ENCODE measurements at places on chromosomes 11 and 22. TPM values are rescaled to one million over a fixed set of nuclear protein-coding genes. Genes with fewer than 3 reads are reported as not detected.

DNA sequence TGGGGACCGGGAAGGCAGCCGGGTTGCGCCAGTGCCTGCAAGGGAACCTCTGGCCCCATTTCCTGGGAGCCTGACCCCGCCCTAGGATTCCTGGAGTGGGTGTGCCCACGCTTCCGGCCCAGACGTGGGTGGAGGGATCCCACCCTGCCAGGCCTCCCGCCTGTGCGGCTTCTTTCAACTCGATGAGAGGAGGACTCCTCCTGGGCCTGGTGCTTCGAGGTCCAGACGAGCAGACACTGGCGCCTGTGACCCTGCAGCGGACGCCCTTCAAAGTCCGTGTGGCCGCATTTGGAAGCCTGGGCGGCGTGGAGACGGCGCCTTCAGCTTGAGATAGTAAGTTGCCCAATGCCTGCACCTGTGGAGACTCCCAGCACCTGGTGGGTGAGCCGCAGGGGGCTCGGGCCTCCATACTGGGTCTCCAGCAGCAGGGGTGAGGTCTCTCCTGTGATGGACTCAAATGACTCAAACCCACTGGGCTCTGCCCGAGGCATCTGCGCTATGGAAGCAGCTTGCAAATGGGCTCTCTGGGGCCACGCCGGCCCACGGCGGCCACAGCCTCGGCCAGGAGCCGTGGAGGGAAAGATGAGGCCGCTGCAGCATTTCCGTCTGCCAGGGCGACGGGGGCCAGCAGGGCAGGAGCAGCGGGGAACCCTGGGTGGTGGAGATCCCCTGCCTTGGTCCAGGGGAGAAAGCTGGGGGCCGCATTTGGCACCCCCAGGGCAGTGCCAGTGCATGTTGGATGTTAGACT is 64.3 kb upstream of the PPARA start:
- DNase-seq = peak; percentile 88

- no peak for DNase-seq
Observed at GRCh38 chr22:50317178-50317577, 9.6 kb downstream of the DENND6B start.

GRCh38 chr22:50696799-50697561 is 24.4 kb downstream of the SHANK3 start:
- DNase-seq = no peak

DNA sequence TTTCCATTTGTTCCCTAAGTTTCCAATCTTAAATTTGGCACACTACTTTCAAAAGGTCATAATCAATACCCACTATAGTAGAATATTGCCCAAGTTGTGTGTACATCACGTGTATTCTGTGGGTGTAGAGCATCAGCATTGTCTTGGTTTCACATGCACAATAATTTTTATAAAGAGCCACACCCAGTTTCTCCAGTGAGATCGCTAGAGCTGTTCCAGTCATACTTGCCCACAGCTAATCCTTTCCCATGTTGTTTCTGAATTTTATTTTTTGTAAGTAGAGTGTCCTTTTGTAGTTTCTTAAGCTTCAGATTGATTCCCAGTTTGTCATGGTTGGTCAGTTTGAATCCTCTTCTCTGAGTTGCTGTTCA is 13.7 kb downstream of the FAM118B start:
- DNase-seq = no peak

Gene LGALS12
- total RNA-seq = not detected
